ENCODE measurements at places on chromosomes 1 and 21. TPM values are rescaled to one million over a fixed set of nuclear protein-coding genes. Genes with fewer than 3 reads are reported as not detected.

The FCRL4 gene
- not detected for total RNA-seq

The SPRR2B gene
- not detected for total RNA-seq

GRCh38 chr1:119940697-119941096 is 44.4 kb upstream of the ADAM30 start:
- ATAC-seq, result no peak

DNA sequence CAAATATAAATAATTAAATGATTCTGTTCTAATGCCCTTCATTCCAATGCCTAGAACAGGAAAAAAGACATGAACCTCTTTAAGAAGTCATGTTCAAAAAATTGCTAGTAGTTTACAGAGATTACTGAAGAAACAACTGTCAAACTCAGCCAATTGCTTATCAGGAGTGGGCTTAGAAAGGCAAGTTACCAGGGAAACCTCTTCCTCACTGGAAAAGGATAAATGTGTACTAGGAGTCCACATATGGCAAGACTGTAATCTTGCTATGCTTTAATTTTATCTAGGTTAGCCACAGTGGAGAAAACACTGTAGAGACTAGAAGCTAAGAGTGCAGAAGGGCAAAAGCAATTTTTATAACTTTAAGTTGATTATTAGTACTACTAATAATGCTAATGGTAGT is 42.1 kb upstream of the DEPDC1 start:
- no peak for ATAC-seq

- ATAC-seq, result no peak
Observed at GRCh38 chr1:221139991-221140390, 260.7 kb downstream of the HLX start.

All from activated T-helper 17 cell treated with anti-CD3 and anti-CD28 coated beads, Interleukin-2, amount 50 U/mL, for 72 hours (primary cell).